Fibroblast of villous mesenchyme (primary cell): ENCODE measurements at places on chromosomes 12 and 14.

DNA sequence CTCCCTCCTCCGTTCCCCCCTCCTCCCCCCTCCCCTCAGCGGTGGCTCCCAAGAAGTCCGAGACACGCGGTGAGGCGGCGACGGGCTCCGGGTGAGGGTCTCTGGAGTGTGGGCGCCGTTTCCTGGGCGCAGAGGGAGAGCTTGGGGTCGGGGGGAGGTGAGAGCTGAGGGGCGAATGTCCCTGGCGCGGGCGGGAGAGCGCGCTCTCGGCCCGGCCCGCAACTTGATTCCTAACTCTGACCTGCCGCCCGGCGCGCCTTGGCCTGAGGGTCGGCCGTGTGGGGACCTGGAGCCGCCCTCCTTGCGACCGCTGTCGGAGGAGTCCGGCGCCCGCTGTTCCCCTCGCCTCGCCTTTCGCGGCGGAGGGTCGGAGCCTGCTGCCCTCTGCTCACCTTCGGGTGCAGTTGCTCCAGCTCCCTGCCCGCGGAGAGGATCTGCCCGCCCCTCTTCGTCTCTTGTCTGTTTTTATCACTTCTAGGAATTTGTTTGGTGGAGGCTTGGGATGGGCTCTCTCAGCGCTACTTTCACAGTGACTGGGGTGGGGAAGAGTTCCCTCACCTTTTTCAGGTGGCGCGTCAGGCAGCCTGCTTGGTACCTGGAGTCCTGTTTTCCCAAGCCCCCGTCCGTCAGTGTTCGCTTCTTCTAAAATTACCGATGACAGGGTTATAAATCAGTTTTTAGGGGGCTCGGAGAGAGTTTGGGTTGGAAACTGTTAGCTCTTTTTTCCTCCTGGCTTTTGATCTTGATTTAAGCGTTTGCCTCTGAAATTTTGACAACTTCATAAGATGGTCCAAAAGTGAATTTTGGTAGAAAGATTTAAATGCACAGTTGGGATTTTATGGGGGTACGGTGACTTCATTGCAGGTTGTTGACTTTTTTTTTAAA is 495 bp downstream of the ADIPOR2 start:
- DNase-seq = peak; percentile 47

DNA sequence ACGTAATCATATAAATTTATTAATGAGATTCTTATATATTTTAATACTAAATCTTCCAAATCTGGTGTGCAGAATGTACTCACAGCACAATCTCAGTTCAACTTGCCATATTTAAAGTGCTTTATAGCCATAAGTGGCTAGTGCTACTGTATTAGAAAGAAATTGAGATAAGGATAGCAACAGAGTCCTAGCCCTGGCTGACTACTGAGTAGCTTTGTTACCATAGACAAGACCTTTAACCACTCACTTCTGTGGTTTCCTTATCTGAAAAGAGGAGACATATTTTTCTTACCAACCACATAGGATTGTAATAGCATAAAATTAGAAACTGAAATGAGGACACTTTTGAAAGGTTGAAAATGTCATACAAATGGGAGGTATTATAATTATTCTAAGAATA is 2.0 kb upstream of the CHURC1 start:
- DNase-seq = peak; percentile 21

DNA sequence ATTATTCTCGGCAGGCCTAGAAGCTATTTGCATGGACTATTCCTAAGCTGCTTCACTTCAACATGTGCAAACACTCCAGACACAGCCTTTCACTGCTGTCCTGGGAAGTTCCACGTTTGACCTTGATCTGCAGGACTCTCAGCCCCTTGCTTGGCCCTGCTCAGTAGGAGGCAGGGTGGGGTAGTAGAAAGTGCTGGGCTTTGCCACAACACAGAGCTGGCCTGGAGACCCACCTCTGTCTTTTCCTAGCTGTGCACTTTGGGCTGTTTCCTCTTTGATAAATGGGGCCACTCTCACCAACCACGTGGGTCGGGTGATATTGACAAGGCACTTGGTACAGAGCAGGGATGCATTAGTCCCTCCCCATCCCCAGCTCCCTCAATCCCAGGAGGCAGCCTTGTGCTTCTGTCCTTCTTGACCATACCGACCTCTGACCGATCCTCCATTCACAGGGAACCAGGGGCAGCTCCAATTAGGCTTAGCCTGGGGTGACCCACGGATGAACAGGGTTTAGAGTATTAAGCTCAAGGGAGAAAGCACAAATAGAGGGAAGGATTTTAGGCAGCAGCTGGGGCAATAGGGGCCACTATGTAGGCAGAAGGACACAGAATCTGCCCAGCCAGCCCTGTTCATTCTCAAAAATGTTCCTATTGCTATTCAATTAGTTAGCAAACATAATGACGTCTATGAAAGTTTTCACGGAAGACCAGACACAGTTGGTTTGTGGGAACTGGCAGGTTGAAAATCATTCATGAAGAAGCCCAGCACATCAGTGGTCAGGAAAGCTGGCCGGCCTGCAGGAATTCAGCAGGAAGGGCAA is 63.3 kb downstream of the SYNE3 start:
- DNase-seq = no peak

DNA sequence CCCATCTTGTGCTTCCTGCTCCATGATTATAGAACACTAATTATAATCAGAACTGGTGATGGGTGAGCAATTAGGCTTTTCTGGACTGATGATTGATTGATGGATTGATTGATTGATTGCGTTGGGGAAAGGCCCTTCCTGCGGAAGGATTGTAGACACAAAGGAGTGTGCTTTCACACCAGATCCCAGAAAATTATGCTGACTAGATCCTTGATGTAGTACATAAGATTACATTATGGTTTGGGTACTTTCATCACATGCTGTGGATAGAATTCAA is 8.4 kb downstream of the PELI2 start:
- no peak for DNase-seq

GRCh38 chr14:34614638-34615037 is 15.3 kb downstream of the SNX6 start:
- no peak for DNase-seq

- DNase-seq = peak; percentile 79
Observed at GRCh38 chr12:31369712-31370521, 44.0 kb upstream of the SINHCAF start.

DNA sequence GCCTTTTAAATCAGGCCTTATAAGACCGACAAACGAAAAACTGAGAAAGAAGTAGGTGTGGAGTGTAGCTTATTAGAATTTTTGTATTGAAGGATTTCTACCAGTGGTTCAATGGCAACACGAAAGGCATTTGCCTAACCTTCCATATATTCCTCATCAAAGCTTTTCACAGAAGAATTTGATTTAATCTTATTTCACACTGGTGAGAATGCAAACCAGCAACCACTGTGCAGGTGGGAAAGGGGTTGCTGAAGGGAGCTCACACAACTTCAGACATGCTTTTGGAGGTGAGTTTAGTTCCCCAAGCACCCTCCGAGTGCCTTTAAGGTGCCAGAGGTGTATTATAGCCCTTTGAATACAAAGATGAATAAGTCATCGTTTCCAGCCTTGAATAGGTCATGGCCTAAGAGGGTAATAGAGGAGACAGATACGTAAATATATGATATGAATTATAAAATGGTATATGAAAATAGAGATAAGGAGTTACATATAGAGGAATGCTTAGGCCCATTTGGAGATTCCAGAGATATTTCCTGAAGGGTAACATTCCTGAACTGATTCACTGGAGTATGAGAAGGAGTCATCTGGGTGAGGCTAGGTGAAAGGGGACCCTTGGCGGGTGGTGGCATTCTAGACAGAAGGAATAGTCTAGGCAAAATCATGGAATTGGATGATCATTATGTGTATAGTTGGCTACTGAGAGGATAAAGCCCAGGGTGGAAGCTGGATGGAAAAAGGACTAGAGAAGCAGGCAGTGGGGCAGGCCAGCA is 6.4 kb downstream of the ERP27 start:
- no peak for DNase-seq

- no peak for DNase-seq
Observed at GRCh38 chr14:87434011-87434410, 559.0 kb downstream of the GALC start.

DNA sequence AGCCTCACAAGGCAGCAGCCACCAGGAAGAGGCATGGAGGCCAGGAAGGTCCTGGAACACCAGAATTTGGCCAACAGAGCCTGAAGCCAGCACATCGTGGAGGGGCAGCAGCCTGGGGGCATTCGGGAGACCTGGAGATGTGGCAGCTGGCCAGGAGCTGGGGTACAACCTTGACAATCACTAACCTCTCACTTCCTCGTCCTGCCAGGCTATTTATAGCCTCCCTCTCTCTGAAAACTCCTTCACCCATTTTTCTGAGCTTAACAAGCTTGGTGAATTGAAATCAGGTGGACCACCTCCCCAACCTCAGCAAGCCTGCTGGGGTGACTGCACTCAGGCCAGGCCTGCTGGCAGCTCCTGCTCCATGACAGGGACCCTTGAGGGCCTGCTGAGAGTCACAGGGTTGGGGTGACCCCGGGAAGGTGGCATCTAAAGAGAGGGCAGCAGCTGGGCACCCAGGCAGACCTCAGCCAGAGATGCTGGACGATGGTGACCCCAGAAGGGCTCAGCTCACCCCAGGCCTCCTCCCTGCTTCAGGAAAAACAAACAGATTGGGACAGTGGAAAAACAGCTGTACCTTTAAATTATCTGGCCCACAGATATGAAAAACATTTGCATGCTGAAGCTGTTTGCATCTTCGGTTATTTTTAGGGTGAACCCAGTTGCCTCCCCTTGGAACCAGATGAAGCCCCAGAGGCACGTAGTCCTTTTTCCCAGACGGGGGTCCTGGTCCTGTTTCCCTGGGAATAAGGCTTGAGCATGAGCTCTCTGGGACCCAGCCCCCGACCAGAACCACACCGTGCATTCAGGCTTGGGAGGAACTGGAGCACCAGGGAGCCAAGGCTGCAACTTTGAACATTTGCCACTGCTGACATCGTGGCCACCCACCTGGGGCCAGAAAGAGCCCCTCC is 67.0 kb downstream of the PITPNM2 start:
- no peak for DNase-seq

DNA sequence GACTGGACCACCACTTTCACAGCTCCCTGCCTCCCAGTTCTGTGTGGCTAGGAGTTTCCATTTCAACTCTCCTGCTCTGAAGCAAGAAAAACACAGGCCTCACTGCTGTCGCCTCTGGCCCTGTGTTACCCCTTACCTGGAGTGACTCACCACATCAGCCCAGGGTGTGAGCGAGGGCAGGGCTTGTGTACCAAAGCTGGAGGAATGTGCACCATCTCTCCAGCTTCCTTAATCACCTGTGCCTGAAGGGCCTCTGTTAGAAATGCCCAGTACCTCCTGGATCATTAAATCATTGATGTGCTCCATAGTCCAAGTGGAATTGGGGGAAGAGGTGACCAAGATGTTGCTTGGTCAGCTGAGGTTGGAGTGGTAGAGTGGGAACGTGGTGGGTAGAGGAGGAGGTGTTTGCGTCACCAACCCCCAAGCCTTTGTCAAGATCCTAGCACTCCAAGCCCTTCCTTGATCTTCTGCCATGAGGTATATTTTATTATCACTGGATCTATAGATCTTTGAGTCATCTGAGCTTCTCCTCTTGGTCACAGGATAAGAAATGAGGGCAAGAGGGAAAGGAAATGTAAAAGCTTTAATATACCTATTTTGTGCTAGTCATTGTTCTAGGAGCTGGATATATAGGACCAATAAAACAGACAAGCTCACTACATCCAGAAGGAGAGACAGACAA is 51.3 kb downstream of the SSPN start:
- DNase-seq = no peak

GRCh38 chr14:95387826-95388445 is 68.2 kb upstream of the CLMN start:
- no peak for DNase-seq

GRCh38 chr12:118055144-118055557 is 5.8 kb downstream of the WSB2 start:
- no peak for DNase-seq

DNA sequence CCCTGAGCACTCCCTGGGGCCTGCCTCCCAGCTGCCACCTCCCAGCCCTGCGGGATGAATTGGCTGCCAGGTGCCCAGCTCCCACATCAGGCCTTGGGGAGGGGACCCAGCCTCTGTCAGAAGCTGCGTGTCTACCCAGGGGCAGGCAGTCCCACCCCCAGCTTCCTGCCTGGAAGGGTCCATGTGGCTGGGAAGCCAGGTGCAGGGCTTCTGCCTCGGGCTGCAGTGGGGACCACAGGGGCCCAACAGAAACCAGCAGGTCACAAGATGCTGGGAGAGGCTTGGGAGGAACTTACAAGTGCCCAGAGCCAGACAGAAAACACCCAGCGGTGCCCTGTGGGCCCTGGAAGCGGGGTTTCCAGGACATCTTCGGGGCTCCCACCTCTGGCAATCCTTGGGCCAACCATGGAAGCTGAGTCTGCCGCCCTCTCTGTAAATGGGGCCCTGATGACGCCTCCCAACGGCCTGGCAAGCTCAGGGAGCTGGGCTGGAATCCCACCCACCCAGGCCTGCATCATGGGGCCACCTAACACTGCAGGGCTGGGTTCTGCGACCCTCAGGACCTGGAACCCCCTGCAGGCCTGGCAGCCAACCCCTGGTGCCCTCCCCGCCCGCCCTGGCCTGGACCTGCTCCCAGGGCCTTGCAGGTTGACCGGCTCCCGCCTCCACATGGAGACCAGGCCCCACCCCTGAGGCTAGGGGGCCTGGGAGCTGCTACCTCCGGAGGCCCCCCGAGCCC is 36.6 kb downstream of the CCNK start:
- DNase-seq = no peak

GRCh38 chr14:101729382-101729781 is 32.1 kb upstream of the PPP2R5C start:
- DNase-seq = no peak

DNA sequence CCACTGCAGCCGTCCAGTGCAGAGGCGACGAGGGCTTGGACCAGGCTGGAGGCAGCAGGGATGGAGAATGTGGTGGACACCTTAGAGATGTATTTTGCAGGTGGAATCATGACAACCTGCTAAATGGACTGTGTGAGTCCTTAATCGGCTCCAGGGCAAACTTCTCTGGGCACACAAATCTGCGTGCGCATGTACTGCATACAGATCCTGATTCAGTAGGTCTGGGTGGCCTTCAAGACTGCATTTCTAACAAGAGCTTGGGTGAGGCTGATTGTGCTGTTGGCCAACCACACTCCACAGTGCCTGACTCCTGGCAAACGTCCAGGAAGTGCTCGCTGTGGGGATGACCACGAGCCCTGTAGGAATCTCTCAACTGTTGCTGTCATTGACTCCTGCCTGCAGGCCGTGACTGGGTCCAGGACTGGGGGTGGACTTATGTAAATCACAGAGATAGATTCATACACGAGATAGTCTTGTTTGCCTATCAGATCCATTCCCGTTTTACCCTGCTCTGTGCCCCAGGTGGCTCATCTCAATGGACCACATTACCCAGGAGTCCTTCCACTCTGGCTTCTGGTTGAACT is 27.2 kb downstream of the JDP2 start:
- peak; percentile 87 for DNase-seq

DNA sequence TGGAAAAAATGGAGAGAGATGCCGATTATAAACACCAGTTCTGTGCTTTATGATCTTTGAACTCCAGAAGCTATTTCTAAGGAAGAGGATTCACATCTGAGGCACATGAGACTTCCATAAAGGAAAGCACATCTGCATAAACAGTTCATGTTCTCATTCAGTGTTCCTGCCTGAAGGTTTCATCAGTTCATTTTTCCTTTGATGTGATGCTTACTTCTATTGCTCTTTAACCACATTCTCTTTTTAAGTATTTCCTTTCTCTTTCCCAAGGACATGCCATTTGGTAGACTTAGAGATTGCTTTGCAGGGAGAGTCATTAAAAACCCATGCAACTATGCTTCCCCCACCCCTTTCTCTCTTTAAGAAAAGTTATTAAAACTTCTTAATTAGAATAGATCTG is 387.0 kb upstream of the FLRT2 start:
- DNase-seq = peak; percentile 28

- peak; percentile 69 for DNase-seq
Observed at GRCh38 chr12:47509398-47509851, 196.4 kb downstream of the RPAP3 start.

GRCh38 chr12:92108651-92109050 is 37.0 kb downstream of the BTG1 start:
- DNase-seq = peak; percentile 97
